ENCODE measurements at places on chromosomes 3 and 15. TPM values are rescaled to one million over a fixed set of nuclear protein-coding genes. Genes with fewer than 3 reads are reported as not detected.

DNA sequence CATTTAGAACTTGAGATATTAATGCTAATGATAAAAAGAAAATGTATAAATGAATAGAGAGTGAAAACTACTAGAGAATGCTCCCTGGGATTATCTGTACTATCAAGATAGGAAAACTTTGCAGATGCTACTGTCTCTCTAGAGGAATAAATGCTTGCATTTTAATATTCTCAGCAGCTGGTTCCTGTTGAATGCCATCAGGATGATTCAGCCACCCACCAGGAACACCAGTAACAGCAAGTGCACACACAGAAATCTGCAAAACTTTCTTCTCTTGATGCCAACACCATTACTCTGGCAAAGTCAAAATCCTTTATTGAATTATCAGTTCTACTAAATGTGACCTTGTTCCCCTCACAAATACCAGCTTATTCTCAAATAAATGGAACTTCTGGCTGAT lies 148.4 kb downstream of the TIGIT start:
- no peaks in the 10 kb centered on the region for H3K4me1 ChIP-seq
- no peaks in the 10 kb centered on the region for H3K36me3 ChIP-seq
- DNase-seq: no peak
- H3K27me3 ChIP-seq: no peaks in the 10 kb centered on the region
- no peak overlapping the region for H3K27ac ChIP-seq
- no peak overlapping the region for H3K4me3 ChIP-seq

- no peak overlapping the region for H3K4me3 ChIP-seq
- no peak for DNase-seq
- no peaks in the 10 kb centered on the region for H3K27me3 ChIP-seq
- H3K27ac ChIP-seq: no peak overlapping the region
Measured at GRCh38 chr15:98296653-98297052, 336.1 kb downstream of the ARRDC4 start.

DNA sequence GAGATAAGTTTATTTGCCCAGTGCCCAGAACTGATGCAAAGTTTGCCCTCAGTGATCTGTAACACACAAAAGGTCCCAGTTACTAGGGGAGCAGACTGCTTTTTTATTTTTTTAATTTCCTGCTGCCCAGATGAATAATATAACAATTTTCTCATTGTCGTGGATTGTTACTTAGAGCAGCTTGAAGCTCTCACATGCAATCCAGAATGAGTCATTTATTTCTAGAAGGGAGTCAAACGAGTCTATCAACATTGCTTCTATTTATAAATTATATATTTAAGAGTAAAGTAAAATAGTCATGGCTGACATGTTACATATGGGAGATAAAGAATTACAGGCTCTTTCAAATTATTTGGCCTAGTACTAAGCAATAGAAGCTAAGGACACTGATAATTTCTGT lies 41.3 kb downstream of the MEIS2 start:
- H3K27ac ChIP-seq: no peak overlapping the region
- H3K4me3 ChIP-seq: no peak overlapping the region
- no peak for DNase-seq
- no peaks in the 10 kb centered on the region for H3K4me1 ChIP-seq
- H3K27me3 ChIP-seq: no peaks in the 10 kb centered on the region

- no peak overlapping the region for H3K4me3 ChIP-seq
- no peak for DNase-seq
- H3K27ac ChIP-seq: no peak overlapping the region
- no peaks in the 10 kb centered on the region for H3K27me3 ChIP-seq
- peaks cover 10% of the 10 kb centered on the region for H3K4me1 ChIP-seq
Measured at GRCh38 chr3:187359798-187360486, 8.2 kb upstream of the RTP4 start.

DNA sequence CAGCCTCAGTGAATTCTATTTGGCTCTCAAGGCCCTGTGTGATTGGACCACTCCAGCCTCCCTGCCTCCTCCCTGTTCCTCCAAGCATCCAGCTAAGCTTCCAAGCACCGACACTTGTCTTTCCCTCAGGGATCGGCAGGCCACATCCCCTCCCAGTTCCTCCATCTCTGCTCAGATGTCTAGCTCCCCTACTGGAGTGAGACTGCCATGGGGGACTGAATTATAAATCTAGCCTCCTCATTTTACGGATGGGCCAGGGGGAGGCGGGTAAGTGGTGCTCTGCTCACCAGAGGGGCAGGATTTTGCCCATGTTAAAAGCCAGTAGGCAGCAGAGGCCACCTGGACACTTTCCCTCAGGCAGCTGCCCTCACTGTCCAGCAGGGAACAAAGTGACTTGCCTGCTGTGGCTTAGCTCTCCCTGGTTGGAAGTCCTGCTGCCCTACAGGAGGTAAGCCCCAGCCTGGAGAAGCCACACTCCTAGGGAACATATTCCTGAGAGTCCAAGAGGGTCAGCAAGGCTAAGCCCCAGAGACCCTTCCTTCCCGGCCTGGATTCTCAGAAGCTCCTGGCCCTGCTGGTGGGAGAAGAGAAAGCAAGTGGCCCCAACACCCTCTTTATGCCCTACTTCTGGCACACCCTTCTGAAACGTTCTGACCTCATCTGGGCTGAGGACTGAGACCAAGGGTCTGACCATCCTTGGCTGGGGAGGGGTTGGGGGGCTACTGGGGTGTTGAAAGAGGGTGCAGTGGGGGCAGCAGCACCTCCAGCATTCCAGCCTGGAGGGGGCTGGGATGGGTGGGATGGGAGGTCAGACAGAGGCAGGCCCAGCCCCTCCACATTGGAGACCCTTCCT lies 9.1 kb upstream of the HHATL start:
- no peaks in the 10 kb centered on the region for H3K36me3 ChIP-seq
- H3K27me3 ChIP-seq: no peaks in the 10 kb centered on the region
- no peaks in the 10 kb centered on the region for H3K4me1 ChIP-seq
- no peak overlapping the region for H3K27ac ChIP-seq

The PTX3 gene
- total RNA-seq: 8.1 TPM

The CYP1A2 gene
- not detected for total RNA-seq

The UBA7 gene
- 221 TPM for total RNA-seq

The CCK gene
- total RNA-seq: not detected

The ARPC4 gene
- 200 TPM for total RNA-seq

The MEX3B gene
- 1.7 TPM for total RNA-seq
